ENCODE measurements at places on chromosomes 3 and 15.

- peak; percentile 37 for DNase-seq
Observed at GRCh38 chr3:71226565-71227269, 356.8 kb downstream of the FOXP1 start.

DNA sequence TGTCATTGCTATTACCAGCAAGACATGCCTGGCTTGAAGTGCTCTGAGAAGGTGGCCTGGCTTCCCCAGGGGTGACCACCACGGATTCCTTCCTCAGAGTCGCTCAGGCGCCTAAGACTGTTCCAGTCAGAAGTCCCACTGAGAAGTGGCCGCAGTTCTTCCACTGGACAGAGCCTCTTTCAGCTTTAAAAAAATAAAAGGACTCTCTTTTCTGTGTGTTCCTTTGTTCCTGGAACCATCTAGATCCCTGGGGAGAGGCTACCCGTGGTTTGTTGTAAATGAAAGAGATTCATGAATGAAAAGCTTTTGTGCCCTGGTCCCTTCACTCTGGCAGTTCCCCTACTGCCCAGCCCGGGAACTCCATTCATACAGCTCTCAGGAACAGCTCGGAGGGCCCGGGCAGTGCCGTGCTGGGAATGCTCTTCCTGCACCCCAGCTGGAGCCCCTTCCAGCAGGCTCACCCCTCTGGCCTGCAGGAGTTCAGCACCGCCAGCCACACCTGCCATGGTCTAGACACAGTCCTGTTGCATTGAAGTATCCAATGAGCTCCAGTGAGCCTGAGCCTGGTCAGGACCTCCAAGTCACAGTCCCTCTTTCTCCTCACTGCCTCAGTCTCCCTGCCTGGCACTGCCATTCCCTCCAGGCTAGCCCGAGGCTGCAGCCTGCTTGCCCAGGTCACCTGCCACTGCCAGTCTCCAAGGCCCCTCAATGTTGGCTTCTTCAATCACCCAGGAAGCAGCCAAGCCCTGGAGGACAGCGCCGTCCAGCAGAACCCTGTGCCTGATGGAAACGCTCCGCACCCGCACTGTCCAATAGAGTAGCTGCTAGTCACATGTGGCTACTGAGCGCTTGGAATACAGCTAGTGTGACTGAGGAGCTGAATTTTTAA, 75.4 kb downstream of the XXYLT1 start:
- no peak for DNase-seq

- peak; percentile 97 for DNase-seq
Observed at GRCh38 chr15:81940467-81941451, 105.1 kb downstream of the MEX3B start.

- DNase-seq = peak; percentile 81
Observed at GRCh38 chr3:67605377-67605776, 49.0 kb downstream of the SUCLG2 start.

GRCh38 chr3:113794526-113794925, 44.1 kb upstream of the GRAMD1C start:
- DNase-seq = no peak

- DNase-seq = peak; percentile 85
Observed at GRCh38 chr15:68334661-68335124, 57.1 kb downstream of the FEM1B start.

- DNase-seq = peak; percentile 77
Observed at GRCh38 chr3:191369616-191370010, 39.3 kb upstream of the UTS2B start.

- no peak for DNase-seq
Observed at GRCh38 chr3:129429080-129429451, 630 bp upstream of the EFCAB12 start.

GRCh38 chr3:153951276-153951675, 169.9 kb upstream of the ARHGEF26 start:
- DNase-seq = no peak

- peak; percentile 75 for DNase-seq
Observed at GRCh38 chr3:172125963-172126457, 86.6 kb downstream of the FNDC3B start.

GRCh38 chr3:24707936-24708335, 213.3 kb upstream of the THRB start:
- no peak for DNase-seq

GRCh38 chr3:74510261-74510818, 104.1 kb downstream of the CNTN3 start:
- no peak for DNase-seq

DNA sequence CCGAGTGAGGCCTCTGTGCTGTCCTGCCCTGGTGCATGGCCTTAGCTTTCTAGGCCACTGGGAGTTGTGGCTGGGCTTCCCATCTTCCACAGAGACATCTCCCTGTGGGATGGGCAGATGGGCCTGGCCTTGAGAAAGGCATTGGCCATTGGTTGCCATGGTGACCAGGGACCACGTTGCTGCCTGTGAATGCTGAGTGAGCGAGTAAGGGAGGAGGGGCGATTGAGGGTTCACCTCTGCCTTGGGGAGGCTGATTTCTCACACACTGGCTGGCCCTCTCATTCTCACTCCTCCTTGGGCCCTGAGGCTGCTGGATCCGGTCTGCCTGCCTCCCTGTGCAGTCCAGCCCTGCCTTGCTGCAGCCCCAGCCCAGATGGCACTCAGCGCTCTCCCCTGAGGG, 26.4 kb upstream of the DOCK3 start:
- no peak for DNase-seq

- no peak for DNase-seq
Observed at GRCh38 chr15:49953421-49953820, 165.6 kb downstream of the ATP8B4 start.

GRCh38 chr3:197283045-197283444, 15.4 kb downstream of the DLG1 start:
- no peak for DNase-seq

DNA sequence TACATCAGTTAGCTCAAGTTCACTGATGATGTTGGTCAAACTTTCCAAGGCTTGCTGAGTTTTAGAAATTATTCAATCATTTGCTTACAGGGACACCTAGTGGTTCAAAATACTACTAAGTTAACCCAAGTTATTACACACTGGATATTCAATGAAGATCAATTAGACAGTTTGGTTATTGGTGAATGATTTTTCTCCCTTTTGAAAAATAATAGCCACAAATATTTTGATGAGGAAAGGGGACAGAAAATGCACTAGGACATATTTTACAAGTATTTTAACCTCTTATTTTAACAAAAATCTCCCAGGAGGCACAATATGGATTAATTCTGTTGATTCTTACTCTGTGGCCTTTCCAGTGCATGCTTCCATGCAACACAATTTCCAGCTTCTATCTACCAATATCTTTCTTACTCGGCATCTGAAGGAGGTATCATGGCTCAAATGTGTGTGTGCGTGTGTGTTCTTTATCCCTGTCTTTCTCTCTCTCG, 20.1 kb upstream of the GOLGA6L2 start:
- DNase-seq = peak; percentile 3

- DNase-seq = peak; percentile 13
Observed at GRCh38 chr3:49461443-49462171, 8.5 kb upstream of the DAG1 start.

- peak; percentile 95 for DNase-seq
Observed at GRCh38 chr3:156762631-156763185, 63.4 kb upstream of the LEKR1 start.

DNA sequence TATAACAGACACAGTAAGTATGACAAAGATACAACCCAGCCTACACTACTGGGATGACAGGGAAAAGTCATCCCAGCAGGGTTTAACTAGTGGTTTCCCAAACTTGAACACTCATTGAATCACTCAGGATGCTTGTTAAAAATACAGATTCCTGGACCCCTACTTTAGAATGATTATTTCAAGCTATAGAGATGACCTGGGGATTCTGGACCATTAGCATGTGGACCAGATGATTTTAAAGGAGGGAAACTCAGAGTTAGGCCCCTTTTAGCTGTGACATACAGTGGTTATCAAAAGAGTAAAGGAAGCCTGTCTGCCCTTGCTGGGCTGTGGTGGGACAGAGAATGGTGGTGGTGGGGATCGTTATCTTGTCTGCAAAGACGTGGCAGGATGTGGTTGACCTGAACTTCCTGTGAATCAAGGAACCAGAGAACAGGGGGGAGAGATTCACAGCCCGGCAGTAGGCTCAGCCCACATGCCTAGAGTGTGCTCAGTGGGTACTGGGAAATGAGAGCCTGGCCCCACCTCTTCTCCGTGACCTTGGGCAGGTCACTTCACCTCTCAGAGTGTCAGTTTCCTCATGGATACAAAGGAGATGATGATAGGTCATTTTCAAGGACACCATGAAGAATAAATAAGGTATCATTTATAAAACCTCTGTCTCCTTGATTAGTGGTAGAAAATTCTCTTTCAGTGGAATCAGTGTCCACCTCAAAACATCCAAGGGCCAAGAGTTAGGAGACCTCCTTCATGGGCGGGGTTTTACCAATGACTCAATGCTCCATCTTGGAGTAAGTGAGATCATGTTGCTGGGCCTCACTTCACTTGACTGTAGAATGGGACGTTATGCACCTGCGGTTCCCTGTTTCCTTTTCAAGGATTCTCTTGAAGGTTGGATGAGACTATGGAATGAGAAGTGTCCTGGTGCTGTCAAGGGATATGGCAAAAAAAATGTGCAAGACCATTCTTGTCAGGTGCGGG, 306.5 kb downstream of the RPLP1 start:
- DNase-seq = peak; percentile 56

DNA sequence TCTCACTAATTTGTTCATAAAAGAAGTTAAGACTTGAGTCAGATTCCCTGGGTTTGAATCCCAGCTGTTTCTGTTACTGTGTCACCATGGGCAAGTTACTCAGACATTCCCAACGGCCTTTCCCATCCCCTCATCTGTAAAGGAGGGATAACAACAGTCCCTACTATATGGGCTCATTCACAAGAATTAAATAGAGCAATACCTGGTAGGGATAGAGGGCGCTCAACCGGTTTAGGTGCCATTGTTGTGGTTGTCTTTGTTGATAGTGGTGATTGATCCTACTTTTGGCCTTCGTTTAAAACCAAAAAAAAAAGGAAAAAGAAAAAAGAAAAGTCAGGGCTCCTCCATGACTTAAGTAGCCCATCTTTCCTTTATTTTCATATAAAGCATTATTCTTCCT, 563.1 kb downstream of the GRM7 start:
- DNase-seq = no peak

- no peak for DNase-seq
Observed at GRCh38 chr3:179415377-179415776, 35.9 kb downstream of the GNB4 start.

DNA sequence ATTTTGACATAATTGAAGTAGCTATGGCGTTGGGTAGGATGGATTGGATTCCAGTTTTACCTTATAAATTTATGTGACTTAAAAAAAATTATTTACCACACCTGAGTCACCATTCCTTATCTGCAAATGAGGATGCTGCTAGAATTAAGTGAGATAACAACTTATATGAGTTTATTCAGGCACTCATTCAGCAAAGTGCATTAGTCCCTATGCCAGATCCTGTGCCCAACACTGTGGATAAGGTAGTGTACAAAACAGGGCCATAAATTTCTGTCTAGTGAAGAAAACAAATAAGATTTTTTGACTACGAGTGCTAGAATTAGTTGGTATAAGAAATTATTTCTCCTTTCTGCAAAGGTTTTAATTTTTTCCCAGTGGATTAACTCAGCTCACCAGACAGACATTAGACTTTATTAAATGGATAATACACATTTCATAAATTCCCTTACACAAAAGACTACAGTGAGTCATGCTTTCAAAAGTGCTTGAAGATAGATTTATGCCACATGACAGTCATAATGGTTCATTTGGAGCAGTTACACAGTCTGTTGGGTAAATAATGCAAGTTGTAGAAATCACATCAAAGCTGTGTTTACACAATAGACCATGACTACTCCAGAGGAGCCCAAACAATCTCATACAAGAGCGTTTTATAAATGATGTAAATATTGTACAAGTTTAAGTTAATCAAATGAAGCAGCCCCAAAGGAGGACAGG, 129.9 kb upstream of the TGFBR2 start:
- DNase-seq = peak; percentile 69

DNA sequence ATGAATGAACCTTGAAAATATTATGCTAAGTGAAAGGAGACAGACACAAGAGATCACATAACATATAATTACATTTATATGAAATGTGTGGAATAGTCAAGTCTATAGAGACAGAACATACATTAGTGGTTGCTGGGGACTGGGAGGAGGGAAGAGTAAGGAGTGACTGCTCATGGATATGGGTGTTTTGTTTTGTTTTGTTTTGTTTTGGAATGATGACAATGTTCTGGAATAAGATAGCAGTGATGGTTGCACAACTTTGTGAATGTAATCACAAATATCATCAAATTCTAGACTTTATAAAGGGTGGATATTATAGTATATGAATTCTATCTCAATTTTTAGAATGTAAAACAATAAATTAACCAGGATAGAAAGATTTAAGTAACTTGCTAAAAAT, 57.4 kb upstream of the PHLDB2 start:
- DNase-seq = no peak

- DNase-seq = no peak
Observed at GRCh38 chr3:197736010-197736490, 654 bp downstream of the RUBCN start.

GRCh38 chr3:134064081-134064480, 34.4 kb upstream of the SLCO2A1 start:
- no peak for DNase-seq

- DNase-seq = peak; percentile 68
Observed at GRCh38 chr3:124209426-124209825, 217.5 kb upstream of the ROPN1 start.

DNA sequence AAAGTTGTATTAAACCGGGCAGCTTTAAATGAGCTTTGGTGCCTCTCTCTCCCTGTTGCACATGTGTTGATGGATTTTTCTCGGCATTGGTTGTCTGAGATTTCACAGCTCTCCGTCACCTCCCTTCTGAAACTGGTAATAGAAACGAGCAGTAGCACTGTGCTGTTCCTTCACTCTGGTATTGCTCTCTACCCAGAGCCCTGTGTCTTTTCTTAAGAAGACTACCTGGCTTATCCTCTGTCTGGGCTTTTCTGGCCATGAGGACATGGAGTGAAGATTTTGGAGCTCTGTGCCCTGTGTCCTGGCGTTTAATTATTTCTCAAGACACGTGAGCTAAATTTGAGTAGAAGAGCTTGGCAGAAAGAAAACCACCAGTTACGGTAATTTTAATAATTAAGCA, 209.6 kb upstream of the EIF1B start:
- no peak for DNase-seq

- DNase-seq = no peak
Observed at GRCh38 chr15:23420806-23421575, 26.1 kb downstream of the GOLGA6L2 start.

DNA sequence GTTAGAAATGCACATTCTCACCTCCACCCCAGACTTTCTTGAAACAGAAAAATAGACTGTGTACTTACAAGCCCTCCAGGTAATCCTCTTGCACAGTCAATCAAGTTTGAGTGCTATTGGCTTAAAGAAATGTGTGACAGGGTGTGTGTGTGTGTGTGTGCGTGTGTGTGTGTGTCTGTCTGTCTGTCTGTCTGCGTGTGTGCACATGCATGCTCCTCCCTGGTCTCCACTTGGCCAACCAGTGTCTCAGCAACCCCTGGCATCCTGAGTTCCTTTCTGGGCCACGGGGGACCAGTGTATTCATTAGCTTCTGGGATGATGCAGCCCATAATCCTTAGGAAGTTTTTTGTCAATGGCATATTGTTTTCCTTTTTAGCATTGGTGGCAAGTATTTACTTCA, 128.8 kb upstream of the IL12A start:
- DNase-seq = no peak

GRCh38 chr3:105355408-105356061, 11.2 kb upstream of the ALCAM start:
- DNase-seq = peak; percentile 59

All from fibroblast of skin of abdomen (primary cell).